ENCODE measurements at places on chromosomes 1 and 21.

DNA sequence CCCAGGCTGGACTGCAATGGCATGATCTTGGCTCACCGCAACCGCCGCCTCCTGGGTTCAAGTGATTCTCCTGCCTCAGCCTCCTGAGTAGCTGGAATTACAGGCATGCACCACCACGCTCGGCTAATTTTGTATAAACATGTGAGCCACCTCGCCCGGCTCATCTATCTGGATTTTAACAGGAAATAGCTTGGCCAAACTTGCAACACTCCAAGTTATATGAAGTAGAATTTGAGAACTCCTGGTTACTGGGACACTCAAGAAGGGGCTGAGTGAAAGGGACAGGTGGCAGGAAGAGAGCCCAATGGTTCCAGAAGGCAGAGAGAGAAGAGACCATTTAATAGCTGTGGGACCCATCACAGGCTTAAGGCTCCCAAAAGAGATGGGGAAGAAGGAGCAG lies 2.9 kb upstream of the GPX7 start:
- no peak for DNase-seq

DNA sequence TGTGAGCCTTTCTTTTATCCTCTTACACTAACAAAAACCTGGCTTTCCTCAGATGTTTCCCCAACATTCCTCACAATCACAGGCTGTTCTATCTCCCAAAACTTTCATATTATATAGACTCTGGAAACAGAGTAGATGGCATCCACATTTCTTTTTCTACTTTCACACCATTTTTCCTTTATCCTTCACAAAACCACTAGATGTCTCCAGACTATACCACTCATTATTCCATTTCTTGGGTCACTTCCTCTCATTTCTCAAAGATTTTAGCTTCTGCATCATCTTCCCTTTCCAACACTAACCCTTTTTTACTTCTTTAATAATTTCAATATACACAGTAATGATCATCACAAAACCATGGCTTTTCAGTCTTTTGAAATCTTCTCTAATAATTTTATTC lies 286.0 kb upstream of the DEPDC1 start:
- no peak for DNase-seq

GRCh38 chr1:119294199-119294598 lies 74.4 kb upstream of the HAO2 start:
- no peak for DNase-seq

- DNase-seq = no peak
These were observed 11.2 kb downstream of the PSEN2 start for GRCh38 chr1:226881515-226882185.
